ENCODE measurements at places on chromosomes 5 and 9. TPM values are rescaled to one million over a fixed set of nuclear protein-coding genes. Genes with fewer than 3 reads are reported as not detected.
A peak's percentile ranks its signal among the peaks of the same experiment; 100 is the strongest.

DNA sequence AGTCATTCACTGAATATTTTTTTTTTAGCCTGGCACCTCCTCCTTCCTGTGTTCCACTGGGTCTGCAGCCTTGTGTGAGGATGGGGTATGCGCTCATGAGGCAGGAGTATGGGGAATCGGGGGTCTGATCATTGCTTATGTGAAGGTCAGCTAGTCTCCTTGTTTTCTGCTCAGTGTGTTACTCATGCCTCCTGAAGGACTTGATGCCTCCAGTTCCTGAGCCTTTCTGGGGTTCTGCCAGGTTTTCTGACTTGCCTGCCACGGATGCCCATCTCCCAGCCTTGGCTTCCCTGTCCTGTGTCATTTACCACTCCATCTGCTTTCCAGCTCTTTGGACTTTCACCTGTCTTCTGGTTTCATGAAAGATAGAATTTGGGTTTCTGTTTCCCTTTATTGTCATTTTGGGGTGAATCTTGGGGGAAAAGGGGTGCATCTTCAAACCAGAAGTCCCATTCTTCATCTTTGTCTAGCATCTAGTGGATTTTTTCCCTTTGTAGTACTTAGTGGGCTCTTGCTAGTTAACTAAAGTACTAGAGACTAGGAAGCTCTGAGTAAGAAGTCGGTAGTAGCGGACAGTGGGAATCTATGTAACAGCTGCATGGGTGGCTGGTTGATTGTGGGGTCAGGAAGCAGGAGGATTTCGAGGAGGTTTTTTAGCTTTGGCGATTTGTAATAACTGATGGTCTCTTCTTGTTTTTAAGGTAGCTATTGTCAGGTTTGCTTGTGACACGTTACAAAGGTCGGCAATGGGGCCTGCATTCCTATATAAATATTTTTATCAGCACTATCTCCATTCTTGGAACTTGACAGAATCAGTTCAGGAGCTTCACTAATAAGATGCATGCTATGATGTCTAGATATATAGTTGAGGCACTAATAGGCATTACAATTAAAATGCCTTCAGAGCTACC lies 8.2 kb downstream of the OTULIN start:
- no peak for DNase-seq

DNA sequence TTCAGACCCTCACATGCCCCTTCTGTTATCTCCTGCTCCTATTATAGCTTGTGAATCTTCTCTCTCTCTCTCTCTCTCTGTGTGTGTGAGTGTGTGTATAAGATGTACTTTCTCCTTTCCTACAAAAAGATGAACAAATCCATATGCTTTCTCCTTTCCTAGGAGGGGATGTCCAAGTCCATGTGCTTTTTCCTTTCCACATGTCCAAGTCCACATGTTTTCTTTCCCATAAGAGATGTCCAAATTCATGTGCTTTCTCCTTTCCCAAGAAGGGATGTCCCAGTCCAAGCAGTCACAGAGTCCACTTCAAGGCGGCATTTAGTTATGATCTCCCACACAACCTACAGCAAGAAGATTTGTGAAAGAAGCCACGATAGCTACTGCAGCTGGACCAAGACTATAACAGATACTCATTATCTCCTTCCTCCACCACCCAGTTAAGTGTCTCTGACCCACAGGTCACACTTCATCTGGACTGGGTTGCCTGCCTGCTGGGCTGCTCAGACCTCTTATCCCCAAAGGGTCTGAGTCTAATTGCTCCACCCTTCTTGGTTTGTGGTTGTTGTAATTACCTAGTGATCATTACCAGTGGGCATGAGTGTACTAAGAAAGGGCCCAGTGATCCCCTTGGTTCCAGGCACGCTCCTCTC lies 18.4 kb upstream of the FOXI1 start:
- no peak for DNase-seq

Gene CD180
- not detected for total RNA-seq

Gene SPATA31C1
- not detected for total RNA-seq

DNA sequence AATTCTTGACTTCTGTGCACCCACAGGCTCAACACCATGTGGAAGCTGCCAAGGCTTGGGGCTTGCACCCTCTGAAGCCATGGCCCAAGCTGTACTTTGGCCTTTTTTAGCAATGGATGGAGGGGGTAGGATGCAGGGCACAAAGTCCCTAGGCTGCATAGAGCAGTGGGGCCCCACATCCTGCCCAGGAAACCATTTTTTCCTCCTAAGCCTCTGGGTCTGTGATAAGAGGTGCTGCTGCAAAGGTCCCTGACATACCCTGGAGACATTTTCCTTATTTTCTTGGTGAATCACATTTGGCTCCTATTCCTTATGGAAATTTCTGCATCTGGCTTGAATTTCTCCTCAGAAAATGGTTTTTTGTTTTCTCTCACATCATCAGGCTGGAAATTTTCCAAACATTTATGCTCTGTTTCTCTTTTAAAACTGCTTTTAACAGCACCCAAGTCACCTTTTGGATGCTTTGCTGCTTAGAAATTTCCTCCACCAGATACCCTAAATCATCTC lies 482.7 kb upstream of the TLE4 start:
- no peak for DNase-seq

DNA sequence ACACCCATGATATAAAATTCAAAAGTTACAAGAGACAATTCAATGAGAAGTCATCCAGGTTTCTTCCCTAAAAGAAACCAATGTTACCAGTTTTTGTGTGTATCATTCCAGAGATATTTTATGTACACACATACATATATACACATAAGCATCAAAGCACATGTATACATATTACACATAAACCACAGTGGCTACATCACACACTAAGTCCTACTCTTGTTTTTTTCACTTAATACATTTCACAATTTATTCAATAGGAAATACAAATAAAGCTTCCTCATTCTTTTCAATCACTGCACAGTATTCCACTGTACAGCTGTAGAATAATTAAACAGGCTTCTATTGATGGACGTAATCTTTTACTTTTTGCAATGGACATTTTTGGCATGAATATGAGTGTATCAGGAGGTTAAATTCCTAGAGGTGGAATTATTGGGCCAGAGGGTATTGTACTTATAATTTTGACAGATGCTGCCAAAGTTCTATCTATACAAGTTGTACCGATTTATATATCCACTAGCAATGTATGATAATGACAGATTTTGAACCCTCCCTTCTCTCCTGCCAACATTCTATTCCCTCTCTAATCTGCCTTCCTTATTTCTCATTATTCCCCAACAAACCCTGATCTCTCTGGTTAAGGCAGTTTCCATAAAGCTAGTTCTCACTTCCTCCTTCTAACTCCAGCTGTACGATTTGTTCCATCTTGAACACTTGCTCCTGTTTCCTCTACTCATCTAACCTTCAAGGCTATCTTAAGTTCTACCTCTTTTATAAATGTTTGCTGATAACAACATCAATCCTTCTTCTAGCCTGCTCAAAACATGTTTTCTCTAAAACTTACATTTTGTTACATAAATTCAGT lies 35.2 kb downstream of the MRPS27 start:
- no peak for DNase-seq

DNA sequence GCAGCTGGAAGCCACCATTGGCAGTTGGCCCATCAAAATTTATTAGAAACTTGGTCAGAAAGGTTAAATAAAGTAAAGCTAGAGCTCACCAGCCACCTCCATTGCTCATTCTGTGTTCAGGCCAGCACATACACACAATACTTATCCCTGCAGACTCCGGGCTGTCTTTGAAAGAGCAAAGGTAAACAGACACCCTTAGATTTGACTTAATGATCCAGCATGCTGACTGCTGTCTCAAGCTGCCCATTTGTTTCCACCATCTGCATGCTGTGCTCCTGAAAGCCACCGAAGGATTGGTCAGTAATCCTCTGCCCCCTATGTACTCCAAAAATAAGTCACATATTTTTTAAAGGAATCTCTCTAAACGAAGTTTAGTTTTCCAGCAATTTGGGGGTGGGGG lies 1059.8 kb upstream of the DMAC1 start:
- no peak for DNase-seq

- DNase-seq, result no peak
These were observed 155.4 kb downstream of the RGS3 start for GRCh38 chr9:113618836-113619490.

GRCh38 chr5:76638479-76638878 lies 15.3 kb upstream of the F2RL2 start:
- no peak for DNase-seq

DNA sequence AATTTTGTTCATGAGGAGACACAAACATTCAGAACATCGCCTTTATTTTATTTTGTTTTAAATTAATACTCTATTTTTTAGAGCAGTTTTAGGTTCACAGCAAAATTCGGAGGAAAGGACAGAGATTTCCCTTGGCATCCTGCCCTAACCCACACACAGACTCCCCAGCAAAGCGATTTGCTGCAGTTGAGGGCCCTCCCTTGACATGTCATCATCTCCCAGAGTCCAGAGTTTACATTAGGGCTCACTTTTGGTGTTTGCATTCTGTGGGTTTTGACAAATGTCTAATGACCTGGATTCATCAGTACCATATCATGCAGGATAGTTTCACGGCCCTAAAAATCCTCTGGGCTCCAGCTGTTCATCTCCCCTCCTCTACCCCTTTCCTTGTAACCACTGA lies 33.6 kb upstream of the COL5A1 start:
- no peak for DNase-seq

DNA sequence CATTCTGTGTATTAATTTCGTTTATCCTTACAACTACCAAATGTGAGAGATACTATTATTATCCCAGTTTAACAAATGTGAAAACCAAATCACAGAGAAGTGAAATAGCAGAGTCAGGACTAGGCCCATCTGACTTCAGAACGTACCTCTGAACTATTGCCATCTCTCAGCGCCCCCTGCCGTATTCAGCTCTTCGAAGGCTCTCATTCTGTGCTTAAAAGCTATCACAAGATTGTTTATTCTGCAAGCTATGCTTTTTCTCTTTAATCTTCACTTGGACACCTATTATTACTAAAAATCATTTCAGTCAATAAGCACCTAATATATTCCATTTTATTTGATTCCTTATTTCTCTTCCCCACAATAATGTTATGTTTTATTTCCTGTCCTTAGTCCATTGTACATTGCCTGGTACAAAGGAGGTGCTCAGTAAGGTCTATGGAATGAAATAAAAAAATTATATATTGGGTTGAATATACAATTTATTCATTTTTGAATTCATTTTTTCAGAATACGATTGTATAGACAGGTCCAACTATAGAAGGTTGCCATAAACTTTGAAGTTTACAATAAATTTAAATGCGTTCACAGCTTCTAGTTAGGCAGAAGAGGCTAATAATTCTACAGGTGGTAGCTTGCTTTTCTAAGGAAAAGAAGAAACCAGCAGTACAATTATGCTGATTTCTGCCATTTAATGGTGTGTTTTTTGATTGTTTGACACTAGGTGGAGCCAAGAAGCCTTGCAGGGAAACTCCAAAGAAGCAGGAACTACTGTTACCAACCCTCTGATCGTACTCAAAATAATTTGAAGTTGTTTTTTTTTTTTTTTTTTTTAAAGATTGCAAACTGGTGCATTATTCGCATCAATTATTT lies 202.2 kb upstream of the DMRTA1 start:
- peak; percentile 26 for DNase-seq
